ENCODE measurements at places on chromosomes 3 and 15. TPM values are rescaled to one million over a fixed set of nuclear protein-coding genes. Genes with fewer than 3 reads are reported as not detected.
A peak's percentile ranks its signal among the peaks of the same experiment; 100 is the strongest.

DNA sequence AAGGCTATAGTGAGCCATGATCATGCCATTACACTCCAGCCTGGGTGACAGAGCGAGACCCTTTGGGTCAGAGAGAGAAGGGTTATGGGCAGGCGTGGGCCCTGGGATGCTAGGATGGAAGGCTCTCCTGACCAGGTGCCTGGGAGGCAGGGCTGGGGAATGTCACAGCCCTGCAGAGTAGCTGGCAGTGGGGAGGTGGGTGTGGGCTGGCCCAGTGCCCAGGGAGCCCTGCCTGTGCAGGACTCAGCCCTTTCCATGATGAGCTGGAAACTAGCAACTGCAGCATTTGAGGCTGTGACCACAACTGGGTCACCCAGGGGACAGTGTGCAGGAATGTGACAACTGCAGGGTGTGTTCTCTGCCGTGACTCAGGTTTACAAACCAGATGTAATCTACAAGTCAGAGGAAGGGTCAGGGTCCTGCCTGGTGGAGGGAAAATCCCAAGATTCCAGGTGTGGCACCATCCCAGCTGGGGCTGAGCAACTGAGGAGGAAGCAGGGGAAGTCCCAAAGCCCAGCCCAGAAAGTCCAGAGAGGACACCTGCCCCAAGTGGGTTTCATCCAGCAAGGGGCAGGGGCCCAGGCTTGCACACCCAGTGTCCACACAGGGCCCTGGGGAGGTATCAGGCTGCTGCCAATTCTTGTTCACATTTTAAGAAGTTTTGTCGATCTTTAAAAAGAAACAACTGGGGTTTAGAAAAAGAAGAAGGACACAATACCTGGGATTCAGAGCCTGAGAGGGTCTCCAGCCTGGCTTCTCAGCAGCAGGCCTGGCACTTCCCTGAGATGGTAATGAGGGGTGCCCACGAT lies 45.5 kb downstream of the SLC28A1 start:
- H3K27ac ChIP-seq = no peak overlapping the region
- H3K4me3 ChIP-seq = no peak overlapping the region
- DNase-seq = peak; percentile 72
- H3K4me1 ChIP-seq = peaks cover 2% of the 10 kb centered on the region
- H3K27me3 ChIP-seq = no peaks in the 10 kb centered on the region

DNA sequence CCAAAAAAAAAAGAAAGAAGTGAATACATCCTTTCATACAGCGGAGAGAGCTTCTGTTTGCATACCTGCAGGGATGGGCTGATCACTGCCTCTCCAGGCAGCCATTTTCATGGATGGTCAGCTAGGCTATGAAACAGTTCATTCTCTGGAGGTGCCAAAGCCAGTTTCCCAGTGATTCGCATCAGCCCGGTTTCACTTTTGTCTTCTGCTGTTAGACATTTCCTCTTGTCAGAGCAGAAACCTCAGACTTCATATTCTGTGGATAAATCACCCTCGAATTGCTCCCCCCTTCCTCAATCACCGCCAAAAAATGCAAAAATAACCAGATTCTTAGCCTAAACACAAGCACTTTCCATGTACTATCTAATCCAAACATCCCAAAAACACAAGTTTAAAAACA lies 225.6 kb downstream of the ADAMTS9 start:
- peaks cover 21% of the 10 kb centered on the region for H3K4me1 ChIP-seq
- H3K27me3 ChIP-seq = no peaks in the 10 kb centered on the region
- H3K27ac ChIP-seq = peak overlapping the region; percentile 95
- peak overlapping the region; percentile 28 for H3K4me3 ChIP-seq
- H3K36me3 ChIP-seq = no peaks in the 10 kb centered on the region

The SETD5 gene
- total RNA-seq = 62.9 TPM

The MUC20 gene
- not detected for total RNA-seq

The CCDC39 gene
- total RNA-seq = not detected

GRCh38 chr3:196268284-196269163 lies 19.0 kb downstream of the PCYT1A start:
- H3K36me3 ChIP-seq = peaks cover 23% of the 10 kb centered on the region
- peaks cover 4% of the 10 kb centered on the region for H3K4me1 ChIP-seq
- H3K27ac ChIP-seq = peak overlapping the region; percentile 92
- H3K4me3 ChIP-seq = no peak overlapping the region

DNA sequence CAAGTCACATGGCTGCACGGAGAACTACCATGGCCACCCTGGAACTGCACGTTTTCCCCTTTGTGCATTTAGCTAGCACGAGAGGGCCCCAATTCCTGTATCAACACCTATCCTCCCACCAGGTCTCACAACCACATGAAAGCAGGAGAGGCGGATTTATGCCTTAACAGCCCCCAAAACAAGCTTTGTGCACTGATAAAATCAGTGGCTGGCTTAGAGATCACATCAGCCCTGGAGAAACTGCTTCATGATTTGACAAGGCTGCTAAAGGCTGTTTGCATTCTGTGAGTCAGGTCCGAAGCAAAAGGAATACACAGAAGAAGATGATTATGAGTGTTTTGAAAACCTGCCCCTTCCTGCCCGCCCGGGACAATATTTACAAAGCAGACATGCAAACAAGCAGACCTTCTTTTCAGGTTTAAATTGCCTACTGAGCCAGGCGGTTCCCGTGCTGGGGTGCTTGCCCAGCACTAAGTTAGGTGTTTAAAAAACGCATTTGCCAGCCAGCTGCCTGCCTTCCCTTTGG lies 25.9 kb downstream of the CEMIP start:
- no peak overlapping the region for H3K27ac ChIP-seq
- H3K4me3 ChIP-seq = no peak overlapping the region
- no peak for DNase-seq
- peaks cover 1% of the 10 kb centered on the region for H3K4me1 ChIP-seq
- no peaks in the 10 kb centered on the region for H3K27me3 ChIP-seq

The BRPF1 gene
- total RNA-seq = 15.6 TPM

DNA sequence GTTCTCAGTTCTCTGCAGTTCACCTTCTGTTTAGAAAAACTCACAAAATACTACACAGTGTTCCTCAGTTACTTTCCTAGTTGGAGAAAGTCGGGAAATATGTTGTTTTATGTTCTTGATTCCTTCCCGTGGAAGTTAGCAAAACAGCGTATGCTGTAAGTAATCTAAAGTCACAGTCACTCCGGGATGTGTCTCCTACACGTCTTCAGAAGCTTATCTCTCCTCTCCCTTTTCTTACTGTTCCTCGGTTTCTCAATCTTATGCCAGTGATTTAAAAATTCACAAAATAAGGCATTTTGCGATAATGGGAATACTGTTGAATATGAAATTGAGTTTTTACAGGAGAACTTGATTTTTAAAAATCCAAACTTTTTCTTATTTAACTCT lies 1.7 kb downstream of the HEG1 start:
- no peaks in the 10 kb centered on the region for H3K27me3 ChIP-seq
- DNase-seq = peak; percentile 20
- H3K4me3 ChIP-seq = peak overlapping the region; percentile 96
- peaks cover 16% of the 10 kb centered on the region for H3K36me3 ChIP-seq
- peaks cover 26% of the 10 kb centered on the region for H3K4me1 ChIP-seq

The MESD gene
- total RNA-seq = 10.0 TPM
